ENCODE measurements at places on chromosomes 6 and 20. TPM values are rescaled to one million over a fixed set of nuclear protein-coding genes. Genes with fewer than 3 reads are reported as not detected.

- no peak for DNase-seq
Observed at GRCh38 chr6:124947971-124948451, 14.2 kb upstream of the RNF217 start.

GRCh38 chr6:168161371-168161750 is 82.3 kb upstream of the FRMD1 start:
- DNase-seq = no peak

DNA sequence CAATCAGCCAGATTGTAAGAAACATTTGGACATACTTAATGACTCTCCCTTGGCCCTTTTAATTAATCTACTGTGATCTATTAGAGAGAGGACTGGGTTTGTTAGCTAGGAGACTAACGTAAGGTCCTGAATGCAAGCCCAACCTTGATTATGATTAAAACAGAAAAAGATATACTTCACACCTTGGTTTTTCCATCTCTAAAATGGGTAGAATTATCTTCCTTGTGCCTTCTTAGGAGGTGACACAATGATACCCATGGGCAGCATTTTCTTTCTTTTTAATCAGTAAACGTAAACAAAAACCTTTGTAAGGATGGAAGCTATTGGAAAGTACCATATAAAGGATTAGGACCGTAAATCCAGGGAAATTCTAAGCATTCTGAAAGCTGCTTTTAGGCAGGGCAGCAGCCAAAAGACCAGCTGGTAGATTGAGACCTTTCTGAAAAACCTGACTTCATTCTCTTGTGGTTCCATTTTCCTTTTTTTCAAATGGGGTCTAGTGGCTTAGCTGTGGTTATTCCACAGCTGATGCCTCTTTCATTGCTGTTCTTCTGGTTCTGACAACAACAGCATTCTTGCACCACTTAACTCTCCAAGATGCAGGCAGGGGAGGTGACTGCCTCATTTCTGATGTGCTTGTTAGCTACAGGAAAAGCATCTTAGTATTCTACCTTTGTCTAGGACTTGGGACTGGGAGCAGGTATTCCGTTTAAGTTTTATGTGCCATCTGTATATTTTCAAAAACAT is 27.4 kb downstream of the RREB1 start:
- DNase-seq = no peak

GRCh38 chr6:29847871-29848630 is 20.4 kb downstream of the HLA-G start:
- peak; percentile 24 for DNase-seq

GRCh38 chr6:85865420-85866369 is 223.0 kb upstream of the SYNCRIP start:
- no peak for DNase-seq

GRCh38 chr20:59688999-59689398 is 84.7 kb downstream of the PHACTR3 start:
- no peak for DNase-seq

- no peak for DNase-seq
Observed at GRCh38 chr6:148396411-148396810, 53.8 kb downstream of the SASH1 start.

DNA sequence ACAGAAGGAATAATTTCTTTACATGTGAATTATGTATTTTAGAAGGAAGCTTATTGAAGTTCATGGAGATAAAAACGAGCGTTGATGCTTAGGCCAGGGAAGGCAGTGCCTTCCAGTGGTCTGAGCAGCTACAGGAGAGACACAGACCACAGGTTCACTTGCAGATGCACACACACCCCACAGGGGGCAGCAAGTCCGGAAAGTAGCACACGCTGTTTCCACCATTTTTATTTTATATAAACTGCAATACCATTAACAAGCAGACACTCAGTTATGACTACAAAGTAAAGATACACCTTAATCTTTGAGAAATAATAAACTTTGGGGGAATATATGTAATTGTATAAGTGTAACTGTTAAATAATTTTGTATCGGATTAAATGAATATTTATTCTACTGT is 13.5 kb upstream of the DACT2 start:
- no peak for DNase-seq

DNA sequence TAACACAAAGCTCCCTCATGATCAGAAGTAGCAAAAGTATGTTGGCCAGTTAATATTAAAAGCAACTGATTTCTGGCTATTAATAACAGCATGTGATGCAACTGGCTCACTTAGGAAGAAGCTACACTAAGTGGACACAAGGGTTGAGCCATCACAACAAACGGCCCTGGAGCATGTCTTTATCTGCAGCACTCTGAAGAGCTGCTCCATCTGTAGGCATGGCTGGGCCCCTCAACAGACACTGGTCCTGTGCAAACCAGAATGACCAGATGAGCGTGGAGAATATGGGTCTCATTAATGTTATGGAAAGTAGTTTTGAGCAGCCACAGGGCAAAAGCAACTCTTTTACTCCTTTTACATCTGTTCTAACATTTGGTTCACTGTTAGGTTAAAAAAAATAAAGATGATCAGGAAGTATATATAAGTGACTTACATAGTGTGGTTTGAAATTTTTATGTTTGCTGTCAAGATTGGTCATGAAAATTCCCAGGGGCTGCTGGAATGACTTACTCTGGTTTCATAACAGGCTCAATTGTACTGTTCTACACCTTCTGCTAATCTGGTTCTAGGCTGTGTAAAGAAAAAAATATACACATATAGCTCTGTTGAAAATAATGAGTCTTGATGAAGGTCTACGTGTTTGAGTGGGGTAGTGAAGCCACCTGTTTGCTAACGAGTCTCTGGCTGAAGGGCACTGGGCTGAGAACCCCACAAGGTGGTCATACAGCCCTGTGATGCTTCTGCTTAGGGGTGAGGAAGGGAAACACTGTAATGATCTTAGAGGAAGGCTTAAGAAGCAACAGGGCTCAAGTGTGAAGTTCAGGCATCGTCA is 58.1 kb downstream of the INSM1 start:
- DNase-seq = no peak

- DNase-seq = no peak
Observed at GRCh38 chr20:32302507-32302872, 25.0 kb downstream of the KIF3B start.

- DNase-seq = no peak
Observed at GRCh38 chr6:31971279-31971992, 502 bp downstream of the DXO start.

GRCh38 chr6:100724222-100724621 is 156.9 kb downstream of the ASCC3 start:
- DNase-seq = no peak

- DNase-seq = no peak
Observed at GRCh38 chr20:9565910-9566550, 51.6 kb downstream of the LAMP5 start.

- no peak for DNase-seq
Observed at GRCh38 chr6:5995658-5995948, 11.1 kb downstream of the NRN1 start.

- DNase-seq = peak; percentile 50
Observed at GRCh38 chr6:39934131-39934757, at the start of gene MOCS1. Gene MOCS1, minus strand, starts transcription at chr6:39934462. Its CDS starts 45 bp downstream, at chr6:39934417.

DNA sequence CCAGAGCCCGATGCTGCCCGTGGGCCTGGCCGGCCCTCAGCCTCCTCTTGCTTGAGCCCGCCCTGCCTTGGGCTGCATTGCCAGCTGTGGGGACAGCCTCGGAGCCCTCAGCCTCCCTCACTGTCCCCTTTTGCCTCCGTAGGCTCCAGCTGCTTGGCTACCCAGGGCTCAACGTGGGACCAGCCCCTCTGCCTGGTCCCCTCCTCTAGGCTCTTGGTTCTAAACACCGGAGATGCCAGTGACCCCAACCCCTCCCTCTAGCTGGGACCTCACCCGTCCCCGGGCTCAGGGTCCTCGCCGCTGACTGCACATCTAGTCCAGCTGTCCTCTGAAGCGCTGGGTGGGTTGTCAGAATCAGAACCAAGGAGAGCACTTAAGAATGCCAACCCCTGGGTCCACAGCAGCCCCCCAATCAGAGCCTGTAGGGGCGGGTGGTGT is 345.2 kb downstream of the ZFAND3 start:
- DNase-seq = no peak

- DNase-seq = no peak
Observed at GRCh38 chr6:84304881-84305280, 77.4 kb upstream of the CEP162 start.

The RBM38 gene
- polyA plus RNA-seq = 20.9 TPM

The KIF13A gene
- 36.6 TPM for polyA plus RNA-seq

The ENPP1 gene
- 22.5 TPM for polyA plus RNA-seq

The SLC22A2 gene
- polyA plus RNA-seq = 9.0 TPM

The ADGB gene
- 0.15 TPM for polyA plus RNA-seq

The CENPW gene
- polyA plus RNA-seq = 42.1 TPM

The ASF1A gene
- polyA plus RNA-seq = 35.1 TPM

The MYBL2 gene
- polyA plus RNA-seq = 27.5 TPM

The PLN gene
- 4.5 TPM for polyA plus RNA-seq

The EMILIN3 gene
- polyA plus RNA-seq = 11.1 TPM

The GPR6 gene
- not detected for polyA plus RNA-seq

Measured in left renal pelvis (tissue), 4 donors.